Hindlimb muscle (tissue), 1 donor: ENCODE measurements at places on chromosomes 16 and 17. TPM values are rescaled to one million over a fixed set of nuclear protein-coding genes. Genes with fewer than 3 reads are reported as not detected.

DNA sequence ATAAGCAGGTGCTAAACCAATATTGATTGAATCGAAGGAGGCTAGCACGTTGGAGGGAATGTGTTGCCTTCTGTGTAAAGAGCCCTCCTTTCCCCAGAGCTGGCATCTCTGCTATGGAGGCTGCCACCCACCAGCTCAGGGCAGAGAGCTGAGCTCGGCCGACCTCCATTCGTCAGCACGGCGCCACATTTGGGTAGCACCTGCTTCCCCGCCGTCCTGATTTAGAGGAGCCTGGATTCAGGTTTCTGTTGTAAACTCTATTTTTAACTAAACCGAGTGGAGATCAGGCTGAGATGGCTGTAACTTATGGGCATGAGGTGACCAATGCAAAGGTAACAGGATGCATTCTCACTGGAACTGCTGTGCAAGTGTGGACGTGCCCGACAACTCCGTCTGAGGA is 172.5 kb downstream of the CCDC182 start:
- no peak for DNase-seq

- DNase-seq = no peak
These were observed 389.9 kb downstream of the MAF start for GRCh38 chr16:79210607-79211006.

- no peak for DNase-seq
These were observed 33.3 kb downstream of the LITAF start for GRCh38 chr16:11553371-11553770.

DNA sequence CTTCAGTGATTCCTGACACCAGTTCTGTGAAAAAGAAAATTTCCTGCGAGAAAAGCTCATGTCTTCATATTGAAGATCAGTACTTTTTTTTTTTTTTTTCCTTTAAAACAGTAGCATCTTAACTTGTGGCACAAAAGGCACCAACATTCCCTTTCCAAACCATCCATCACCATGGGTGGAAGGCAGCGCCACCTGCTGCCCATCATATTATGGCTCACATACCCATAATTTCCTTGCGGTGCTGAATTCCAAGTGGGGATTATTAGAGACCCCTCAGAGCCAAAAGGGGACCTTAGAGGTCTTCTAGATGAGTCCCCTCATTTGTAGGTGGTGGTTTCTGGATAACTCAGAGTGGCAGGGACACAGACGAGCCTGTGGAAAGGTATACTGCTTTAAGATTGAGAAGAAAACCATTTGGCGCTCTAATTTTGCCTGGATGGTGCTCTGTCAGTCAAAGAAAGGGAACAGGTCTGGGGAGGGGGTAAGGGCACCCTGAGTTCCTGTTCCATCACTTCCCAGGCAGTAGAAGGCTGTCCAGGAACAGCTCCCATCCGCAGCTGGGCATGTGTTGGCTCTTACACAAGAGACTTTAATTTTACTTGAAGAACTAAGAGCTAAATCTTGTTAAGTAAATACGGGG is 7.9 kb upstream of the SOST start:
- peak; percentile 26 for DNase-seq

DNA sequence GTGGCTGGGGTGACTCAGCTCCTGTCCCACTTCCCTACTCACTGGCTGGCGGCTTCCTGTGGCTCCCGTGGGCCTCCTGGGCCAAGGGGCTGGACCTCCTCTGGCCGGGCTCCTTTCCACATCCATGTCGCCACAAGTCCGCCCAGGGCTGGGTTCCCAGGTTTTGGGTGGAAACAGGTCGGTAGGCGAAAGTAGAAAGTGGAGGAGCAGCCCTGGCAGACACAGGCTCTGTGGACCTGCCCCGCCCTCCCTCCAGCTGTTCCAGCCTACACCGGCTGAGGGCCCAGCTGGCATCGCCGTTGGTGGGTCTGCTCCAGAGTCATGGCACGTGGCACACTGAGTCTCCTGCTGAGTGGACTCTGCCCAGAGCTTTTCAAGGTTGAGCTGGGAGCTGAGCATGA is 28.7 kb downstream of the GSE1 start:
- no peak for DNase-seq

DNA sequence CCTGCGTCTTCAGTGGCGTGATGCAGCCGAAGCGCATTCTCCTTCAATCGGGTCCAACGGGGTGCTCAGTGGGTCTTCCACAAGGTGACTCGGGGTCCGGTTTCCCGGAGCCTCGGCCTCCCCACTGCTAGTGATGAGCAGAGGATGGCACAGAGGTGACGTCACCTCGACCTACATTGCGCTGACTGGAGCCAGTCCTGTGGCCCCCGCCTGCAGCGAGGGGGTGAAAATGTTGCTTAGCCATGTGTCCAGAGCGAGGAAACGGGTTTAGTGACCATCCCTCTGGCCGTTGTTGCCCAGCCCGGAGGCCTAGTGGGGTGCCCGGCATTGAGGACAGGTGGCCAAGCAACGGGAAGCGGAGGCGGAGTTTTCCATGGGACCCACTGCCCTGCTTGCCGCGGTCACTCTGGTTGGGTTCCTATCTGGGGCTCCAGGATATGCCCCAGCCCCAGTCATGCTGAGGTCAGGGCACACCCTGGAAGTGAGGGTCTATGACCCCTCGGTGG is 190.6 kb upstream of the CIBAR2 start:
- DNase-seq = no peak

DNA sequence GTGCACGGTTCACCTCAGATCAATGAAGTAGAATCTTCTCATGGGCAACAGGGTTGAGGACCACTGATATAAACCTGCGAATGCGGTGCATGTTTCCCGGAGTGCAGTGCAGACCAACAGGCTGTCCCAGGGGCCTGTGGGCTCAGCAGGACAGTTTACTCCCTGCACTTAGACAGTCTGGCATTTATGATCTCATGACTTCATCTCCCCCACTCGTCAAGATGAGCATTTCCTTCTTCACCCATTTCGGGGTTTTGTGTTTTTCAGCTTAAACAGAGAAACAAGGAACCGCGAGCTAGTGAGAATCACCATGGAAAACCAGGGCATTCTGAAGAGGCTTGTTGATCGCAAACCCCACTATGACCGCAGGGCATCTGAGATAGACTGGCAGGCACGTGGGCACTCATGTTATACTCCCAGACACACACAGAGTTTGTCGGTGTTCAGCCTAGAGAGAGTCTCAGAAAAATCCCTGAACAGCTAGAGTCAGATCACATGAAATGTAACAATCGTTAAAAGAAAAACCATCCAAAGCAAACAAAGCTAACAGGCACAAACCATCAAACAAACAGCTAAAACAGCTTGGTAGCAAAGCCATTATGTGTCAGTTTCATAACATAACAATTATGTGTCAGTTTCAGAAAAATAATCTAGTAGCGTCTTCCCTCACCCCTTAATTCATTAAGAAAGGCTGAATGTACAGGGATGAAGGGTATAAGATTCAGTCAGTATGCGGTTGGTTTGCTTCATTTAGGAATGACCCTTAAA is 2.9 kb downstream of the CFAP97D1 start:
- DNase-seq = no peak

- no peak for DNase-seq
These were observed 30.0 kb upstream of the PRSS54 start for GRCh38 chr16:58324792-58325191.

DNA sequence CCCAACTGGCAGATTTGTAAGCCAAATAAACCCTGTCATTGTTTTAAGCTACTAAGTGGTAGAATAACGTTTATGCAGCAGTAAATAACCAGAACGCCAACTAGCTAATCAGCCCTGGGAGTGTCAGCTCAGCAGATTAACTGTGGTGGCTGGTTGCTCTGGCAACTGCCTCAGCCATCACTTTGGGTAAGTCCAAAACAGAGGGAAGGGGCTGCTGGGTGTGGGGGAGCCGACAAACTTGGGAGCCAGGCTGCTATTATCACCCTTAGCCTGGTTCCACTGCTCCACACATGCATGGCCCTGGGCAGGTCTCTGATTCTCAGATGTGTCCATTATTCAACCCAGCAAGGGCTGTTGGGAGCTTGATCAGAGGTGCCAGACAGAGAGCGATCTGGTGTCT is 22.2 kb upstream of the RHOT1 start:
- no peak for DNase-seq

DNA sequence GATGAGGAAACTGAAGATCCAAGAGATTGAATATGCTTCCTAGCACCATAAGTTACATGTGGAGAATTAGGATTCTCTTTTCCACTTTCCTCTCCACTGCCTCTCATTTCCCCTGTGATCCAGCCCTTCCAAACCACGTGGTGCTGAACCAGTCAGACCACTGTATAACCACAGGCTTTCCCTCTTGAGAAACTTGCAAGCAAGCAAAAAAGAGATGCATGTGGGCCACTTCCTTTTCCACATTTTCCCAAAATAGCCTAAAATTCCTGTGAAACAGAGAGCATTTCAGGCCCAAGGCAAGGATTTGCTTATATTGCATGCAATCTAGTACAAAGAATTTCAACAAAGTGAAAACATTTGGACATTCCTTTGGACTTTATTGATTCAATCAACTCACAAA is 59.3 kb upstream of the KSR1 start:
- no peak for DNase-seq

- DNase-seq = no peak
These were observed 28.5 kb upstream of the EFCAB13 start for GRCh38 chr17:47295037-47295873.

DNA sequence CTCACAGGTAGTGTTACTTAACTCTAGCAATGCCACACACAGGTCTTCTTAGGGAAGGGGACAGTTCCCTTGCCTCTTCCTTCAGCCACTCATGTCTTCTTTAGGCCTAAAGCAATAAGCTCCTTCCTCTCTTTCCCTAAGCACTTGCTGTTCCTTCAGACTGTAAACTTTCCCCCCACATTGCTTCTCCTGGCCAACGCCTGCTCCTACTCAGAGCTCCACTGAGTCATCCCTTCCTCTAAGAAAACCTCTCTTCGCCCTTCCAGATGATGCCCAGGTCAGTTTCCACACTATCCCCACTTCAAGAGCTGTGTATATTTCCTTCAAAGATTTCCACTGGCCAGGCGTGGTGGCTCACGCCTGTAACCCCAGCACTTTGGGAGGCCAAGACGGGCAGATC is 12.5 kb upstream of the EPOP start:
- DNase-seq = no peak

DNA sequence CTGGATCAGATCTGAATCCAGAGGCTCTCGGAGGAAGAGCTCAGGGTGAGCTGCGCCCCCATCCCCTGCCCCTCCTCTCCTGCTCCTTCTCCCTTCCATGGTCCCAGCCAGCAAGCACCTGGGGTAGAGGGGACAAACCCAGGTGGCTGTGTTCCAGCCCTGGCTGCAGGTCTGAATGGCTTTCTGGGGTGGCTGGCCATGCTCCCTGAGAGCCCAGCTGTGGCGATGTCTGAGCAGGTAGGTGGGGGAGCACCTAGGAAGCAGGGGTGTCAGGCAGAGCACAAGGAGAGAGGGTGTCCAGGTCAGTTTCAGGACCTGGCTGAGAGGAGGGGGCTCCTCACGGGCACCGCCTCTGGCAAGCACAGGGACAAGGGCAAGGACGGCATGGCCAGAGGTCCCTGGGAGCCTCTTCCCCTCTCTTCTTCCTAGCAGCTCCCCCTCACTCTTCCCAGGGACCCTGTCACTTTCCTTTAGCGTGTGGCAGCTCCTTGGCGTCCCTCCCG is 310.0 kb downstream of the SEC14L1 start:
- DNase-seq = no peak

DNA sequence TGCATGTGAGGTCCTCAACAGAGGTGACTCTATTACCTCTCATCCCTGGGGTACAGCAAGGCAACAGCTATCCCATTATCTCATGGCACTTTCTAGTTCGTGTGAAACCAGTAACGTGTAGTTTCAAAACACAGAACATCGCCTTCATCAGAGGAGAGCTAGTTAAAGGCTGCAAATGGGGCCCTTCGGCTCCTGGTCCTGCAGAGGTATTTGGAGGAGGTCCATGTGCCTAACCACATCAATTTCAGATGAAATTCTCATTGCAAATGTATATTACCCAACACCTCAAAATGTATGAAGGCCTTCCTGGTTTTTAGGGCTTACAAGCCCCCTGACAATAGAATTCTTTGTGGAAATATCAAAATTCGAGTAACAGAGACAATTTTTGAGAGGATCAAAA is 95.7 kb upstream of the PSMD7 start:
- no peak for DNase-seq

DNA sequence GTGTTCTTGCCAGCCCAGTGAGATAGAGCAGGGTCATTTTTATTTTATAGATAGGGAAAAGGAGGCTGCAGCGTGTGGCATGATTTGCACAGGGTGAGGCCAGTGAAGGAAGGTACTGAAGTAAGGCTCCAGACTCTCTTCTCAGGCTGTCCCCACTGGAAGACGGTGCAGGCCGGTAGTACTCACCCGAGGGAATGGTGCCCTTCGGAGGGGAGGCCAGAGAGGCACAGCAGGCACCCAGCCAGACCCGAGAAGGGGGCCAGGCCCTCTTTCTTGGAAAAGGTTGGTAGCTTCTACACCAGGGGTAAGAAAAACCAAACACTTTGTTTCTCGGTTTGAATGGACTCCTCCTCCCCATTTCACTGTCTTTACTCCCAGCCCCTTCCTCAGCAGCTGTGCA is 288 bp downstream of the ANKRD40CL start:
- DNase-seq = no peak

- no peak for DNase-seq
These were observed 15.7 kb upstream of the GFOD2 start for GRCh38 chr16:67734731-67735201.

- DNase-seq = no peak
These were observed 19.5 kb upstream of the CLEC18A start for GRCh38 chr16:69931631-69932030.

DNA sequence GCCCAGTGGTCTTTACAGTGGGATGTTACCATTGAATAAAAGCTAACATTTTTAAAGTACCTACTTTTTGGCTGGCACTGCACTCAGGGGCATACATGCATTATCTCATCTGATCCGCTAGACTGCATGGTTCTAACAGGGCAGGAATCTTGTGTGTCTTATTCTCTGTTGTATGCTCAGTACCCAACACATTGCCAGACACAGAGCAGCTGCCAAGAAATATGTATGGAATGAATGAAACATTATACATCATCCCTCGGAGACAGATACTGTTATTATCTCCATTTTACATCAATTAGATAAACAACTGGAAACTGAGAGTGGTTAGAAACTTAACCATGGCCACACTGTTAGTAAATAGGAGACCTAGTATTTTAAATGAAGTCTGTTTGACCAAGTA is 74.1 kb upstream of the CDH11 start:
- no peak for DNase-seq

PRKCA gene
- polyA plus RNA-seq = 2.9 TPM

C1QBP gene
- 111 TPM for polyA plus RNA-seq

KRTAP17-1 gene
- not detected for polyA plus RNA-seq

TP53TG3B gene
- not detected for polyA plus RNA-seq

DBNDD1 gene
- polyA plus RNA-seq = 16.1 TPM

BEAN1 gene
- polyA plus RNA-seq = 0.79 TPM

NOTUM gene
- polyA plus RNA-seq = 4.4 TPM

KRTAP2-2 gene
- not detected for polyA plus RNA-seq
